Cerebellar nuclear complex (tissue), 1 donor: ENCODE measurements at places on chromosomes 11 and 22.
A peak's percentile ranks its signal among the peaks of the same experiment; 100 is the strongest.

GRCh38 chr22:20130731-20131596 is 640 bp upstream of the ZDHHC8 start:
- DNase-seq: peak; percentile 48

DNA sequence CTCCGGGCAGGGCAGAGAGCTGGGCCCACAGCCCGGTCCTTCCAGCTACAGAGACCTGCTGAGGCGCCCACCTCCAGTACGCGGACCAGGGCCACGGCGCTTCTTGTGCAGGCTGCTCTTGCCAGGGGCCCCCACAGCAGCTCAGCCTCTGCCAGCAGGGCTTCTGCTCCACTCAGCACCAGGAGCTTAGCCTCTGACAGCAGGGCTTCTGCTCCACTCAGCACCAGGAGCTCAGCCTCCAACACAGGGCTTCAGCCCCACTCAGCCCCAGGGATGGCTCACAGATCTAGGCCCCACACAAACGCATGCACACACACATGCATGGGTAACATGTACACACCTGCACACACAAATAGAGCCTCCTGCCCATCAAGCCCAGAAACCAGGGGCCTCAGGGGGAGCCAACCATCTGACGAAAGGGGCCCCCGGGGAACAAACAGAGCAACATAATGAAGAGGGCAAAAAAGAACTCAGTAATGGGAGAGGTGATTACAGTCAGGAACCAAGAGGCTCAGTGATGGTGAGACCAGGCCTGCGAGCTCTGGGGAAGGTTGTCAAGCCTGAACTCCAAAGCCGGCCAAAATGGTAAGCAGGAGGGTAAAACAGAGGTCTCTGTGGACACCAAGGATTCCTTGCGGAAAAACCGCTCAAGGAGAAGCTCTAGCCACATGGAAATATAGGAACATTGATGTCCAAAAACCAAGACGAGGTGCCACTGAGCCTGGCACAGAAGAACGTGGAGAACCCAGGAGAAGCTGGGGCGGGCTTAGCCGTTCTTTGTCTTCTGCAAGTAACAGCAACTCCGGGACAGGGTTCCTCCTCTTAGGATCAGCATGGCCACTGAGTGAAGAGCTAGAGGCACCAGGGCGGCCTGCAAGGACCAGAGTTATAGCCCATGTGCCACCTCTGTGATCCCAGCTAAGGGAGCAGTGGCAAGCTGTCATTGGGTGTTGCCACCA is 46.5 kb downstream of the GNB1L start:
- no peak for DNase-seq

- DNase-seq: no peak
Observed at GRCh38 chr11:12864316-12865156, 144.6 kb upstream of the RASSF10 start.

GRCh38 chr11:130801333-130802122 is 114.8 kb downstream of the SNX19 start:
- no peak for DNase-seq

DNA sequence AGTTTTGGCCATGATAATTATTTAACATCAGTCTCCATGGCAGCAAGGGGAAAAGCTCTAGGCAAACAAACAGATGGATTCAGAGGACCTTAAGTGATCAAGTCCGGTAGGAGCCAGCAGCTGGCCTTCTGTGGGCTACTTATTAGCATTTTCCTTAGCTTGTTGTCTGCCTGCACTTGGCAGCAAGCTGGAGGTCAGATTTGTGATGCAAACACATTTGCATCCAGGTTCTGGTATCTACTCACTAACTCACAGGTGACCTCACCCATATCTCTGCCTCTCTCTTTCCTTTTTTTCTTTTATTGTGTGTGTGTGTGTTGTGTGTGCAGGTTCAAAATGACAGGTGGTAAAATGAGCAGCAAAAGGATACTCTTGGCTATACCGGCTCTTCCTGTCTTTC is 32.3 kb downstream of the ARHGAP42 start:
- no peak for DNase-seq

GRCh38 chr22:29072193-29072978 is 449 bp upstream of the KREMEN1 start:
- peak; percentile 7 for DNase-seq

- no peak for DNase-seq
Observed at GRCh38 chr11:102155676-102156075, 45.4 kb downstream of the YAP1 start.

DNA sequence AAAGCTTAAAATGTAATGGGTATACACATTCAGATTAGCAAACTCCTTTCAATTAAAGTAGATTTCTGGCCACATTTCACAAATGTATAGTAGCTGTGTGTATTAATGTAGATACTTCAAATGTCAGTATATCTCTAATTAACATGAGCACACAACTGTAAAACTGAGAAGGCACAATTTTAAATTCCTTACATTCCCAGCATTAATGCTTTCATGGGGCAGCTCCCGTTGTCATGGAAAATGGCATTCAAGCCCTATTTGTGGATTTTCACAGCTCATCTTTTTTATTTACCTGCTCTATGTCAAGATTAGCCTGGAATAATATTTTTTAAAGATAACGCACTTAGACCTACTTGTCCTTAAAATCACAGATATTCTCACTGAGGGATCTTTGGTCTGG is 113.6 kb upstream of the SOX6 start:
- DNase-seq: no peak

DNA sequence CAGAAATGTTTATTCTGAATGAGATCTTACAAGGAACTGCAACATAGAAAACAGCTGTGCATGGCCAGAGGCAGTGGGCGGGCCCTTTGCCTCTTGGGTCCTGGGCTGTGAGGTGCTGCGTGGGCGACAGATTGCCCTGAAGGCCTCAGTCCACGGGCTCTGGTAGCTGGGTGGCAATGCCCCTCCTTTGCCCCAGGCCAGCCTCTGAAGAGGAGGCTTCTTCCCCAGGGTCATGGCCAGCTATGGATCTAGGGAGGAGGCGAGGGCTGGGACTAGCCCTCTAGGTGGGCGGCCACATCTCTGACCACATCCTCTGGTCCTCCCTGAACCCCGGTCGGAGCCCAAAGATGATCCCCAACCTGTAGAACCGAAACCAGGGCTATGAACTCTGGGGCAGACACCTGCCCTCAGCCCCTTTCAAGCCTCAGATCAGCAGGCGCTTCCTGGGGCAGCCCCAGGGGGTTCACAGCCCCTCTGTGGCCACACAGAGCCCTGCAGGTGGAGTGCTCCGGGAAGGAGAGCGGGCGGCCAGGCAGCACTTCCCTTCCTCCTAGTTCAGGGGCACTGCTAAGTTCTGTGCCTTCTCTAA is 6.6 kb upstream of the CDC42BPG start:
- no peak for DNase-seq

- no peak for DNase-seq
Observed at GRCh38 chr11:16925561-16926065, 88.6 kb downstream of the PLEKHA7 start.

GRCh38 chr11:64359712-64360445 is 917 bp downstream of the RPS6KA4 start:
- no peak for DNase-seq

DNA sequence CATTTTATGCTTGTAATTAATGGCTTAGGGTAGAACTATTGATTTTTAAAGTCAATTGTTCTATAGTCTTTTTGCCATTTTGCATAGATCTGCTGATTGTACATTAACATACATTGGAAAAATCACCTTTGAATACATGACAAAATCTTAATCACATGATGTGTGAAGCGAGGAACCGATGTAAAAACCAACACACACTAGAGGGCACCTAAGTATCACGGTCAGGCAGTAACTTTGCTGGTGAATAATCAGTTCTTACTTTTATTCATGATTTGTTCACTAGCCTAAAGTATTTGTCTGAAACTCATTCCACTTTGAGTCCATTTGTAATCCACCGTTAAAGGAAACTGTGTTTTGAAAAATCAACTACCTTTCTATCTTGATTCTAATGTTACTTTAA is 28.2 kb downstream of the JHY start:
- no peak for DNase-seq
